ENCODE measurements at places on chromosomes 7 and 10.

DNA sequence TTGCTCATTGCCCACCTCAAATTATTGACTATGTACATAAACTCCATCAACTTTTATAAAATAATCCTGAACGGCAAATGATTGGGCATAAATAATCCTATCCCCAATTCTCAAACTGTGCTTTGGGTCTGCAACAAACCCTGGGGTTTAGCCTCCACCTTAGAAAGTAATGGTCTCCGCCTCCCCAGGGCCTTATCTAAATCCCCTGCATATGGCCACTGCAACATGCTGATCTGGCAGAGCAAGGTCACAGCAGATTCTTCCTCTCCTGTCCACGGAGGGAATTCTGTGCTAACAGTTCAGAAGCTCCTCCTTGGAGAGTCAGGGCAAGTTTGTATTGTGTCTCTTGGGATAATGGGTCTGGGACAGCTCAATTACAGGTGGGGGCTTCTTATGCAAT lies 18.4 kb downstream of the FXYD4 start:
- no peak for DNase-seq

DNA sequence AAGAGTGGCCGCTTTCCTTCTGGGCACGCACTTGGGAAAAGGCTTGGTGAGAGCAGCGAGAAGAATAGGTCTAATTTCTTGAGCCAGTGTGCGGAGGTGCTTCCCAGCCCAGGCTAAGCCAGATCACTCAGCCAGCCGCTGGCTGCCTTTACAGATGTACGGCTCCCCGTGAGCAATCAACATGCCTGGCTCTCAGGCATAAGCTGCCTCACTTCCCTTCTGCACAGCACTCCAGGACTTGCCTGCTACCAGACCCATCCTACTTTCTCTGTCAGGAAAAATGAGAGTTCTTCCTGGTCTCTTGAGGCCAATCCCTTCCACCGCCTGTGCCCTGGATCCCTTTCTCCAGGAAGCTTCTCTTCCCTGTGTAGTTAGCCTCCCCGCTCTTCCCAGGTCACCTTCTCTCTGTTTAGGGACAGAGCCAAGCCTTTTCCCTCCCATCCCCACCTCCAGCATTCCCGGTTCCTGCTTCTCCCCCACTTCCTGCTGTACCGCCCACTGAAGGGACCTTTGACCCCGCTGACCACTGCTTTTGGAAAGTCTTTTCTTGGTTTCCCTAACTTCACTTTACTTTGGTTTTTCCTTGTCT lies 1.1 kb upstream of the ACTR3C start:
- DNase-seq: no peak

- peak; percentile 4 for DNase-seq
These were observed 851.0 kb upstream of the PHF14 start for GRCh38 chr7:10122551-10123100.

DNA sequence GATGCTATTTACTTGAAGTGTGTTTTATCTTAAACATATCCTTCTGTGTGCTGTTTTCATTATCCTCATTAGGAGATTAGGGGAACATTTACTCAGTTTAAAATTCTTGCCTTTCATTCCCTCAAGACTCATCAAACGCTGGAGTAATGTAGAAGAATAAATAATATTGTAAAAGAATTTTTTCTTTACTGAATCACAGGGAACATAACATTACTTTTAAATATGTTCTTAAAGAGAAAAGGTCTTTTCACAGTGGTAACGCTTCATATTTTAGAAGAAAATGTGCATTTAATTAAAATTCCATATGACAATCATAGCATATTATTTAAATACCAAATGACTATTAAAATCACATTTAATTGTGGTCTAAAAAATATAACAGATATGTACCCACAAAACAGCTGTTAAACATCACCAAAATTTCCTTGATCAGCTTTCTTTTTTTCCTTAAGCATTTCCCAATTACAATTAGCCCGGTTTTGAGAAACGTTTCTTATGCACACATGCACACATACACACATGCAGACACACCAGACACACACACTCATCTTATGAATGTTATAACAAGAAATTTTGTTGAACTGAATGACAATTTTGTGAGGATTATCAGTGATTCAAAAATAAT lies 102.0 kb upstream of the GLI3 start:
- DNase-seq: no peak

DNA sequence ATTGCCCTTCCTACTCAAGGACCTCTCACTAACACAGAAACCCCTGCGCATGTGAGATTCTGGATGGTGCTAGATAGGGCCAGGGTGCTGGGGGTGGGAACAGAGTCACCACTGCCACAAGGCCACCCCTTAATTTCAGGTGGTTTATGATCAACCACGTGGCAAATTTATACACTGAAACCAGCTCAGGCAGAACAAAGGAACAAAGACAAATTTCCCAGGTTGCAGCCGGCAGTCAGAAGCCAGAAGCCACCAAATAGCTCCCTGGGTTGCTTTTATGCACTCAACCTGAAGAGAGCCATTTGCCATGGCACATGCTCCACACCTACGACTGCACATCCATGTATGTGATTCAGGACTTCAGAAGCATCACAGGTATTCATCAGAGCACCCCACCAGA lies 2.5 kb downstream of the VOPP1 start:
- DNase-seq: no peak

- DNase-seq: no peak
These were observed 22.2 kb downstream of the ZRANB1 start for GRCh38 chr10:124963866-124964720.

- no peak for DNase-seq
These were observed 44.1 kb upstream of the TARP start for GRCh38 chr7:38317515-38317914.

GRCh38 chr7:115869190-115869589 lies 161.4 kb downstream of the TFEC start:
- DNase-seq: no peak

DNA sequence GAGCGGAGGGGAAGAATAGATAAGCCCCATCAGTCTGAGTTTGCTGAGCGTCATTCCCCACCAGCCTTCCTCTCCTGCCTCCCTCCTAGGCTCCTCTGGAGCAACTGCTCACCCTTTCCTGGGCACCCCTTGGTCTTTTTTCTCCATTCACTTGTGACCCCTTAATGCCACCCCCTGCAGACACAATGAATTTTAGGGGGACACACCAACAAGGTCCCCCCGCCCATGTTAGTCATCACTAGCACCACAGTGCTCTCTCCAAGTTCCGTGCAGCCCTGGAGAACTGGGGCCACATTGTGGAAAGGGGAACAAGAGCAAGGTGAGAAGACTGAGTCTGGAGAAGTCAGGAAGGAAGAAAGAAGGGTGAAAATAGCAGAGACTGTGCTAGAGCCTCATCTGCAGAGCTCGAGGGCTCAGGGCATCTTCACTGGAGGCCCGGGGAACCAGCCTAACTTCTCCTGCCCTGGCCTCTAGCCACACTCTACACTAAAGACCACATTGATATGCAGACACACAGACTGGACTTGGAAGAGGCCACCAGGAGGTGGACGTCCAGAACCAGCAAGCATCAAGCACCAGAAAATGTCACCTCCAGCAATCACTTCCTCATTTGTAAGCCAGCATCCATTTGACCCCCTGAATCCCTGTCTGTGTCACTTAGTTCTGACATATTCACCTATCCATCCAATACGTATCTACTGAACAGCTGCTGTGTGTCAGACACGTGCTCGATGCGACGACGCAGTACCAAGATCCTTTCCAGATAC lies 17.5 kb downstream of the RGR start:
- no peak for DNase-seq

GRCh38 chr7:111594602-111595001 lies 32.3 kb upstream of the IMMP2L start:
- DNase-seq: no peak

DNA sequence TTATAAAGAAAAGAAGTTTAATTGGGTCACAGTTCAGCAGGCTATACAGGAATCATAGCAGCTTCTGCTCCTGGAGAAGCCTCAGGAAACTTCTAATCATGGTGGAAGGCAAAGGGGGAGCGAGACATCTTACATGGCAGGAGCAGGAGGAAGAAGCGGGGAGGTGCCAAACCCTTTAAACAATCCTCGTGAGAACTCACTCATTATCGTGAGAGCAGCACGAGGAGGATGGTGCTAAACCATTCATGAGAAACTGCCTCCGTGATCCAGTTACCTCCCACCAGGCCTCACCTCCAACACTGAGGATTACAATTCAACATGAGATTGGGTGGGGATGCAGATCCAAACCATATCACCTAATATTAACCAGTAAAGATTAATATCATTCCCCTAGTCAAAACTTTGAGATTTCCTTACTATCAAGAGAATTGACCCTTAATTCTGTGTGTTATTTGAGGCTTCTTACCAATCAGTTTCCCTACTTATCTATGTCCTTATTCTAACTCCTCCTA lies 1.6 kb upstream of the SMO start:
- DNase-seq: no peak

DNA sequence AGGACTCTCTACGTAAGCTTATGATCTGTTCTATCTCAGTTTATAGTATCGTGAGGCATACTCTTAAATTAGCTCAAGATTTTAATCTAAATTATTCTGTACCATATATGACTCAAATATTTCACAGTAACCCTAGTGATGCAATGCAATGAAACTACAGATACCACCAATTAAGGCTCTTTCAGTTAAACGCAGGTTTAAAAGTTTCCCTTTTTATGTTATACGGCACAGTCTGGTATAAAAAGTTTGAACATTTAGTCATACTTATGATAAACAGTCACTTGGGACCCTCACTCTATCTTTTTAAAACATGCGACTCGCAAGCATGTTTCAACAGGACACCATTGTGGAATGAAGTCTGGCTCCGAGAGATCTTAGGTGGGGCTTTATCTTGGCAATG lies 107.2 kb downstream of the CDK6 start:
- no peak for DNase-seq

DNA sequence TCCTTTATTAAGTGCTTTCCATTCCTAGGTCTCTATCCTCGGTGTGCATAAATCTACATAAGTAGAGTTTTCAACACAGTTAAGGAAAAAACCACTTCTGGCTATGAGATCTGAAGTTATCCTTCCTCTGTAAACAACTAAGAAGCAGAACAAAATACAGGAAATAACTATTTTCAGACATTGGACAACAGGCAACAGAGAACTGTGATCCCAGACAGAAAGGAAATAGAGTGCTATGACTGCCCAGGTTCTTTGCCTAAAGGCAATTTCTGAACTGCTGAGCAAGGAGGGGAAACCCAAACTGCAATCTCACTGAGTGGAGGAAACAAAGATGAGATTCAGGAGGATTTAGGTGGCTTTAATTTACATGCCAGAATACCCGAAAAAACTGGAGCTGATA lies 285.4 kb downstream of the SNX13 start:
- DNase-seq: no peak

- DNase-seq: no peak
These were observed 1.4 kb downstream of the KIN start for GRCh38 chr10:7786430-7786829.

- DNase-seq: no peak
These were observed 180.6 kb downstream of the LRMDA start for GRCh38 chr10:75611993-75612372.

GRCh38 chr7:27564881-27565482 lies 97.7 kb downstream of the HIBADH start:
- no peak for DNase-seq

DNA sequence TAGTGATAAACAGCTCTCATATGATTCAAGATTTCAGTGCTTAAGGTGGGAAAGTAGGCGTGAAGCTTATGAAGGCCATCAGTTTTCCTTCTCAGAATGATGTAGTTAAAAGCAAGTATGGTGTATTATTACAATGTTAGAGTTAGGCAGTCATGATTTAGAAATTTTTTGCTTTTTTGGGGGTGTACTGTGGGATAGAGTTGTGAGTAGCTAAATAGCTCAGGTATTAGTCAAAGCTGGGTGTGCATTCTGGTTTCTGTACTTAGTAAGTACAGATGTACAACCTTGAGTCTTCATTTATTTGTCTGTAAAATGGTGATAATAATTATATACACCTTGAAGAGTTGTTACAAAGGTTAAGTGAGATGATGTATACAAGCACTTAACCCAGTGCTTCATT lies 52.2 kb downstream of the R3HCC1L start:
- DNase-seq: no peak

DNA sequence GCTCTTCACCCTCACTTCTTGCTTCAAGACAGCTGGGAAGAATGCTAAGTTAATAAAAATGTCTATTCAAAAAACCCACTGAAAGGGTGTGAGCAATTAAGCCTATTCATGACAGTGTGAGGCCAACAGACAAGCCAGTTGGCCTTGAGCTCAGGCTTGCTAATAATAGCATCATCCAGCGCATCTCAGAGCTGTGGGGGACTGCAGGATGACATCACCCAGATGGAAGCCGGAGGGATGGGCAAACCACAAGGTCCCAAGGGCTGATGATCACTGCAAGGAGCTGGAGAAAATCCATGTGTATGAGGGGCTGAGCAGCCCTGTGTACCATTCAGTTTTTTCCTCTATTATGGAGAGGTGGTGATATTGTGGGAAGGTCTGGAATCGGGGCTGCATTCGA lies 770.4 kb downstream of the TNS3 start:
- DNase-seq: peak; percentile 1

GRCh38 chr7:91694351-91694841 lies 186.1 kb downstream of the MTERF1 start:
- no peak for DNase-seq

DNA sequence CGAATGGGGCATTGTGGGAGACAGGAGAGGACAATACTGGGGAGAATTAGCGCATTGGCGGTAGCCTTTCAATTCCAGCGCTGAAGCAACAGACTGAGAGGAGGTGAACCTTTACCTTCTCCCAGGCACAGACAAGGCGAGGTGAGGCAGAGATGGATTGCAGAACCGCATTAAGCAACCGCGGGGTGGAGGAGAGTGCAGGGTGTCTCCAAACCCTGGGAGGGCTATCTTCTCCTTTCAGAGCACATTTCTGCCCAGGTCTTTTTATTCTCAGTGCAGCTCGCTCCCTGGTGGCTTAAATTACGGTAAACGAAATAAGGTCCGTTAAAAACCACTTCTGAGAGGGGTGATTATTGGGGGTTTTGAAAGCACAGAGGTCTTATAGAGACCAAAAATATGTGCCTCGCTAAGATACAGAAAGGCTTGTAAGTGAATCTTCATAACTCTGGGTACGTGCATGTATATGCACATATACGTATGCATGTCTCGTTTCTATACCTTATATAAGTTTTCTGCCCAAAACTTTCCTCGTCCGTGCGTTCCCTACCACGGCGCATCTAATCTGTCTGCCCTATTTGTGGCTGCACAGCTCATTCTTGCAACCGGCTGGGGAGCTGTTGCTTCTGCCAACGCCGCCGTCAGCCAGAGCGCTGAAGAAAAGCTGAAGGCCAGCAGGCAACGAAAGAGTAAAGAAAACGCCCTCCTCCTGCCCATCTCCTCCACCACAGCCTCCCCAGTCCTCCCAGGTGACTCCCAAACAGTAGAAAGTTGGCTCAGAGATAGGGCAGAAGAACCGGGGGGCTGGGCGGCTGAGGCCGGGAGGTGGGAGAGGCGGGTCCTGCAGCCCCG lies 895 bp upstream of the ZNF804B start:
- peak; percentile 15 for DNase-seq

- DNase-seq: peak; percentile 83
These were observed at the start of gene MAGI2 for GRCh38 chr7:79453558-79454360. MAGI2 (minus strand) TSS chr7:79453667; CDS start chr7:79453320, 347 bp downstream.

Data from cerebellum (tissue), 4 donors.